Stimulated activated CD8-positive, alpha-beta memory T cell treated with anti-CD3 and anti-CD28 coated beads, Interleukin-7, amount 100 ng/mL, for 1 hour (primary cell): ENCODE measurements at places on chromosomes 6 and 20.

GRCh38 chr20:57451431-57451794 lies 60.2 kb downstream of the RBM38 start:
- DNase-seq = no peak

DNA sequence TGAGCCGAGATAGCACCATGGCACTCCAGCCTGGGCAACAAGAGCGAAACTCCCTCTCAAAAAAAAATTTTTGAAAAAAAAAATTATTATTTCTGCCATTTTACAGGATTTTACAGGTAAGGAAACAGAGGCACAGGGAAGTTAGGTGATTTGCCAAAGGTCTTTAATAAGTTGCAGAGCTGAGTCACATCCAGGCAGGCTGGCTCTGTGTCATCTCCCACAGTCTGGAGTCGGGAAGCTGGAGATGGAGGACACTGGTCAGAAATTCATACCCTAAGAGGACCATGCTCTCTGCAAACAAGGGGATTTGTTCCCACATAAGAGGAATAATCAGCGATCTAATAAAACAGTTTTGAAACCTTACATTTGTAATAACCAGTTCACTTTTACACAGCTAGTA lies 24.1 kb downstream of the HECA start:
- DNase-seq = no peak

- DNase-seq = no peak
Observed at GRCh38 chr6:156774863-156775405, 2.2 kb upstream of the ARID1B start.

DNA sequence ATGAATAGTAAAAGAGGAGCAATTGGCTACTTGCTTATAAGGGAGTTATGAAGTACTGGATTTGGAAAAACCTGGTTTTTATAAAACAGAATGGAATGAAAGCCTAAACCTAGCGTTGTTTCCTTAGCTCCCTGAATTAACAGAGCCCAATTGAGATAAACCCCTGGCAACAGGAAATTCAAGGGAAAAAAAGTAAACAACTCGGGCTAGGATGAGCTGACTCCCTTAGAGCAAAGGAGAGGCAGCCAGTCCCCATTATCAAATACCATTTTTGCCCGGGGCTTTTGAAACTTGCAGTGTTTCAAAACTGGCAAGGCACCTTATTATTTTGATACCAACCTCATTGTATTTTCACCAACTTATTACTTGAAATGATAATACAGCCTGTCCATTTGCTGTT lies 587.5 kb downstream of the CD109 start:
- no peak for DNase-seq

DNA sequence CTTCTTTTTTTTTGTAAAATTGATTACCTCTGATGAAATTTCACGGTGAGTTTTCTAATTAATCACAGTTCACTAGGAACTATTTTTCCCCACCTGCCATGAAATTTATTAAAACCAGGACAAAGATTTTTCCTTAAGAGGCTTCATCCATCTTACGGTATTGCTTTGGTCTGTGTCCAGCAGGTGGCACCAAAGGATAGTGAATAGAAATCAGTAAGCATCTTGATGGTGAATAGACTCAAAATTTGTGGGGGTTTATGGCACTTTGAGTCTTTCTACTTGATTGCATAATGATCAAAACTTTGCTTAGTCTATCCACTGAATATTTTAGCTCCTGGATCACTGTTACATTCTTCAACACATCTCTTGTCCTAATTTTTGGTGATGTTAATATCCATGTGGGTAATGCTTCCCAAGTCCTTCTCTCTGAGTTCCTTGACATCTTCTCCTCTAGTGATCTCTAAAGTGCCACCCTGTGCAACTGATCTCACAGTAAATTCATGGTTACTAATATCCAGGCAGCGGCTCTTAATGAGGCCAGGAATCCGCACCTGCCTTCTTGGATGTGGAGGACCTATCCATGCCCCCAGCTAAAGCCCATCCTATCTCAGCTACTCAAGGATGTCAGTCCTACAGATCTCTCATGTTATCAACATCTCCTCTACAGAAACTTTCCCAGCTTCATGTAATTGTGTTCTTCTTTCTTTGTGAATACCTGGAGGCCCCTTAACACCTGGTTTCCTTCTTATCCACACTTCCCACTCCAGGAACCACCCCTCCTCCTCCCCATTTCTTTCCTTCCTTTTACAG lies 54.5 kb downstream of the STMND1 start:
- DNase-seq = peak; percentile 15

DNA sequence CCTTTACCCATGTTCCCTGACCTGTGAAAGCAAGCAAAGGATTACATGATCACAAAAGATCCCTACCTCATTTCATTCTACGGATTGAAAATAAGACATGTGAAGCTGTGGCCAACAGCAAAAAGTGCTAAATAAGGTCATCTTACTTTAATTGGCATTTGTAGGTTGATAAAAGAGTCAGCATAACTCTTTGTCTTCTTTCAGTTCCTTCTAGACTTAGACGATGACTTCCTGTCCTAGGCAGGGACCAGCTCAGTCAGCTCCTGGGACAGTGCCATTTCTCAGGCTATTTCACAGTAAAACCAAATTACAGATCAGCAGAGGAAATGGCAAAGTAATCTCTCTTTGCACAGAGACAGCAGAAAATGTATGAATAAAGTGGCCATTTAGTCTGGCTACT lies 480.7 kb downstream of the RFPL4B start:
- no peak for DNase-seq

- no peak for DNase-seq
Observed at GRCh38 chr20:33263784-33264183, 19.2 kb upstream of the BPIFB1 start.

GRCh38 chr6:156351346-156351966 lies 425.7 kb upstream of the ARID1B start:
- DNase-seq = no peak
